ENCODE measurements at places on chromosomes 12 and 14. TPM values are rescaled to one million over a fixed set of nuclear protein-coding genes. Genes with fewer than 3 reads are reported as not detected.

Gene BCL2L14
- total RNA-seq = not detected

Gene RFX4
- total RNA-seq = not detected

Gene CBLN3
- total RNA-seq = 5.6 TPM

Gene TUBA1C
- 473 TPM for total RNA-seq

Gene CMKLR1
- 2.9 TPM for total RNA-seq

Gene TC2N
- total RNA-seq = under 0.01 TPM

Gene LRTM2
- not detected for total RNA-seq

Gene SCNN1A
- not detected for total RNA-seq

Gene CSAD
- 14.2 TPM for total RNA-seq

Gene ADCY4
- total RNA-seq = 0.38 TPM

Gene MANSC4
- total RNA-seq = not detected

Gene IKBIP
- 125 TPM for total RNA-seq
